A549 treated with ZK216348 at 1 μM for 4 hours (cell line): ENCODE measurements at places on chromosomes 6 and 20. TPM values are rescaled to one million over a fixed set of nuclear protein-coding genes. Genes with fewer than 3 reads are reported as not detected.

The GDAP1L1 gene
- total RNA-seq = not detected in 5 replicates

The CRISP3 gene
- not detected in 5 replicates for total RNA-seq

The SIRT5 gene
- total RNA-seq = 3.6 to 4.5 TPM (median 3.8 TPM) in 5 replicates

The ADGB gene
- not detected in 5 replicates for total RNA-seq

The KCNQ5 gene
- 1.2 to 1.8 TPM (median 1.5 TPM) in 5 replicates for total RNA-seq

The ANGPT4 gene
- total RNA-seq = 0.04 to 0.06 TPM in 2 of 5 replicates, not detected in the others

The SMOC2 gene
- total RNA-seq = not detected in 5 replicates

The BTN1A1 gene
- total RNA-seq = not detected in 5 replicates

The XKR7 gene
- 0.02 to 0.03 TPM in 2 of 5 replicates, not detected in the others for total RNA-seq

The SYCP2 gene
- total RNA-seq = 0.17 to 0.46 TPM (median 0.38 TPM) in 5 replicates

The COX4I2 gene
- not detected in 5 replicates for total RNA-seq

The TMEM244 gene
- not detected in 5 replicates for total RNA-seq

The TTK gene
- 11.9 to 22.1 TPM (median 18.9 TPM) in 5 replicates for total RNA-seq
